ENCODE measurements at places on chromosomes 2 and 18. TPM values are rescaled to one million over a fixed set of nuclear protein-coding genes. Genes with fewer than 3 reads are reported as not detected.

FBXO15 gene
- total RNA-seq: 5.4 TPM

- DNase-seq: no peak
Measured at GRCh38 chr18:58819051-58819450, 45.6 kb upstream of the ZNF532 start.

DNA sequence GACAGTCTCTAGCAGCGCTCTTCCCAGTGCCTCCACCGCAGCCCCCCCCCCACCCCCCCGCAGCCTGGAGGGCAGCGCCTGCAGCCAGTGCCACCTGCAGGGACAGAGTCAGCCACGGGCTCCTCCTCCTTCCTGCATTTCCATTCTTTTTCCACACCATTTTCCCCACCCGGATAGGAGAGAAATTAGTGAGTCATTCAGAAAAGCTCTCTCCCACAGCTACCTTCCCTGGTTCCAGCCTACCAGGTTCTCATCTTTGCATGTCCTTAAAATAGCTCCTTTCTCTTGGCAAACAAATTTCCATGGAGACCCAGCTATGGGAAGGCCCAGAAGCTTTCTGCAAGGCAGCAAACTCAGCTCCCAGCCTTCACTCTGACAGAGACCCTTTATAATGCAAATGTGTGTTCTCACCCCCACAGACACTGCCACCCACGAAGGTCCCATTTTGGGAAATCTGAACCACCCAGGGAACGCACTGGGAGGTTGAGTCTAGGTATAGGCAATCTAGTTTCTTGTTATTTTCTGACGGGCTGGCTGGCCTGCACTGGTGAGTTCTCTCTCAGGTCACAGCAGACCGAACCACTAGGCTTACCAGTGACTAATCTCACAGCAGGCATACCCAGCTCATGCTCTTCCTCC lies 41.8 kb upstream of the ATG16L1 start:
- no peak for DNase-seq

GRCh38 chr2:54099829-54100585 lies 15.4 kb upstream of the ACYP2 start:
- DNase-seq: no peak

DNA sequence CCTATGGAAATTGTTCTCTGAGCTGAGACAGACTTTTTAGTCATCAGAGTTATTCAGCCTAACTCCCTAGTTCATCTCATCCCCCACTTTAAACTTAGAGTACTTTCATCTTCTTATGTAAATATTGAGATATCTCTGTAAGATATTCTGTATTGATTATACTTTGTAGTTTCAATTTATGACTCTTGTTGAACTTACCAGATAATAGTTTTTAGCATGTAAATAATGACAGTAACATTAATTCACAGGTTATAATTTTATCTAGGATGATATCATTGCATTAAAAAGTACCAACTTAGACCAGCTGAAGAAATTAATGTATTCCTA lies 14.8 kb upstream of the EIF2AK2 start:
- no peak for DNase-seq

Data from spinal cord (tissue), 10 donors.